CD4-positive, alpha-beta T cell treated with Interferon alpha-2 for 1 hour (primary cell): ENCODE measurements at places on chromosomes 11 and 22.

DNA sequence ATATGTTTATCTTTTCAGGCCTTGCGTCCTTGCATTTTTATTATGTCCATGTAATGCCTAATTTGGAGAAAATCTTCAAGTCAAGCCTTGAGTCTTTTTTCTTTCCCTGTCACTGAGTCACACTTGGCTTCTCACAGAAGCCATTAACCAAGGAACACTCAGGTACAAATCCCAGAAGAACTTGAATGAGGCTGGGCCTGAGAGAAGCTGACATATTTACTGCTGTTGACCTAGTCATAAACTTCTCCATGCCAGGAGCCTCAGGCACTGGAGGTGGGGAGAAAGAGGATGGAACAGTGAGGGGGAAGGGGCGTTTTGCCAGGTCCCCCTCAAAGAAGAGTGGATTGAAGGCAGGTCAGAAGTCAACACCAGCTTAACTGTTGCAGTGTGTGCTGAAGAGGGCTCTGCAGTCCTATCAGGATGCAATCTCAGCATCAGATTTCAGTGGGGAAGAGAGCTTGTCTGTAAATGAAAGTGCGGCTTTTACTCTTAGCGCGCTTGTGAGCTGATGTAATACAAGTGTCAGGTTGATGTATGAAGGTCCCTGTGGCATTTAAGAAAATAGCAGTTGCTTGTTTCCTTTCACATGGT, 526.0 kb downstream of the ETS1 start:
- DNase-seq = no peak

- DNase-seq = no peak
Observed at GRCh38 chr22:27800250-27801201, 1.0 kb downstream of the MN1 start.

DNA sequence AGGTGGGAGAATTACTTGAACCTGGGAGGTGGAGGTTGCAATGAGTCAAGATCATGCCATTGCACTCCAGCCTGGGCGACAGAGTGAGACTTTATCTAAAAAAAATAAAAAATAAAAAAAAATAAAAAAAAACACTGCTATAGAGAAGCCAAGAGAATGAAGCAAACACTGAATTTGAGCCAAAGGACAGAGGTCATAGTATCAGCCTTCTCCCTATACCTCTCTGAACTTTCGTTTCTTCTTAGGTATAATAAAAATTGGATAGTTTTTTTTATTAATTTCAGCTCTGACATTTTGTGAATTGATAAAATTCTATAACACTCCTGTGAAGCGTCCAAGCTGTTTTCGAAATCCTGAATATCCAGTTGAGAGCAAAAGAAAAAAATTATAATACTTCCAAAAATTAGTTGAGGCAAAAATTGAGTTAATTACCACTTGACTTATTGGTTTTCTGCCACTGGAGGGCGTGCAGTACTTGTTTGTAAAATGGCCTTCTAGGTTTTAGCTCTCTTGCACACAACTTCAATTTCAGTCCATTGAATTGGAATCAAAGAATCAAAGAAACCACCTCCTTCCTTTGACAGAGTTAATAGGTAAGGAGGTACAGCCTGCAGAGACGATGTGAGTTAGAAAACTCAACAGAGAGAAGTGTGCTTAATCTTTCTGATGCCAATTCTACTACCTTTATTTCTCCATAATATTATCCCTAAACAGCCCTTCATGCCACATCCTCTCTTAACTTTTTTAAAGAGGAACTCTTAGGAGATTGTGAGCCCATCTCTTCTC, 143.2 kb downstream of the BBOX1 start:
- DNase-seq = peak; percentile 37

DNA sequence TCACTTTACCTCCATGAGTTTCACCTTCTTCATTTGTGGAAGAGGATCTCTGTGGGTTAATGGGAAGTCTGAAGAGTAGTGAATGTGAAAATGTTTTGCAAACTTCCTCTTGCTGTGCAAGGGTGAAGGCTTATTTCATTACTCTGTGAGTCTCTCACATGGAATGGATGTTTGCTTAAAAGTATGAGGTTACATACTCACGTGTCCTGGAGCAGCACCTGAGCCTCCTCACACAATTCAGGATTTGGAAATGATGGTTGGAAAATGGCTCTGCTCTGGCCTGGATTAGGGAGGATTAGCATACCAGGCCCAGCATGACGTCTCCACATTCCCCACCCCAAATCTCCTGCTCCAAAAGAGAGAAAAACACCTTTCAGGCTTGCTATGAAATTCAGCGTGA, 4.8 kb downstream of the GRAMD1B start:
- DNase-seq = no peak

- peak; percentile 39 for DNase-seq
Observed at GRCh38 chr11:21625982-21626381, 566.9 kb upstream of the ANO5 start.
